ENCODE measurements at places on chromosomes 3 and 15.
A peak's percentile ranks its signal among the peaks of the same experiment; 100 is the strongest.

DNA sequence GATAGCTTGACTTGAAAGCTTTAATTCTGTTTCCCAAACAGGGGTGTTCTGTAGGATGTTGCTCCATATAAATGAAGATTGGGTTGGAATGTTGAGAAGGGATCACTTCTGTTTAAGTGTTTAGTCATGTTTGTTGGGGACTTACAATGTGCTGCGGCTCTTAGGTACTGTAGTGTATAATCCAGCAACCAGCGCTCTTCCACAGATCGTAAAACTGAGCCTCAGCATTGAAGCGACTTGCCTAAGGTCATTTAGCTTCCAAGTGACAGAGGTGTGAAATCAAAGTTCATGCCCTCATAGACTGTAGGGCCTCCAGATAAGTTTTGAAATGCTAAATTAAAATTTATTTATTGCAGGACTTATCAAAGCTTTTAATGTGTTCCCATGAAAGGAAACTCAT is 1.8 kb downstream of the MKRN2 start:
- no peak for DNase-seq

GRCh38 chr15:68218847-68219798 is 10.4 kb downstream of the CLN6 start:
- DNase-seq: no peak

GRCh38 chr3:150235799-150236198 is 172.3 kb upstream of the TSC22D2 start:
- DNase-seq: no peak

GRCh38 chr3:63656786-63657185 is 4.3 kb downstream of the SNTN start:
- no peak for DNase-seq

- peak; percentile 71 for DNase-seq
Measured at GRCh38 chr3:139935866-139936817, 1.2 kb downstream of the CLSTN2 start.

DNA sequence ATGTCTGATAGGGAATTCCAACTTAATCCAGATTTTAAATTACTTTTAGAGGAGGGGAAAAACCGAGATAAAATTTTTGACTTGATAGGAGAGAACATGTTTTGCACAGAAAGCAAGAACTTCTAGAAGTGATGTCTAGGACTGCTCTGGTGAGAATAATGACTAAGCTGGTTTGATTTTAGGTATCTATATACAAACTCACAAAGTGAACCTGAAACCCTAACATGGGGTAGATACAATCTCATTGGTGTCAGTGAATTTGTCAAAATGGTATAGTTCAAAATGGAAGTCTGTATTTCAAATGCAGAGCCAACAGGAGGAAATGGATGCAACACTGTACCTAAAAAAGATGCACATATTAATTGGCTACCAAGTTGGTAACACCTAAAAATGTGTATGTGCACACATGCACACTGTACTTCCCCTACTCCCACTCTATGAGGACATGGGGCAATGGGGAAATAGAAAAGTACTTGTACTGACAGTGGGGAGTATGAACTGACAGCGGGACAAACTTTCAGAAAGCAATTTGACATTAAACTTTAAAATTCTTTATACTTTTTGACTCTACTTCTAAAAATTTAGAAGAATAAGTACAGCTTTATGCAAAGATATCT is 53.0 kb downstream of the NR1I2 start:
- DNase-seq: no peak

- no peak for DNase-seq
Measured at GRCh38 chr15:53511175-53511574, 248.3 kb downstream of the WDR72 start.

GRCh38 chr3:18716821-18717220 is 291.7 kb upstream of the SATB1 start:
- no peak for DNase-seq

DNA sequence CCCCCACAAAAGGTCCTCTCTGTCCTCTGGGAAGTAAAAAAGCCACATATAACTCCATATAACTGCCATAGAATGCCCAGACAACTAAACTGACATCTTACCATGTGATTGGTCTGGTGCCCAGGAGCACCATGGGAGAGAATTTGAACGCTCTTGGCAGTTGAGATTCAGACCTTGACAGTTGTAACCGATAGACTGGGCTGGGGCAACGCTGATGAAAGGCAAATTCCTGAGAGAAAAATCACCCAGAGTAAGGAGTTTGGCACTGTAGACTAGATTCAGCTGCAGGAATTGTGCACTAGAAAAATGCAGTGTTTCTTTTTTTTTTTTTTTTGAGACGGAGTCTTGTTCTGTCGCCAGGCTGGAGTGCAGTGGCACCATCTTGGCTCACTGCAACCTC is 240.5 kb downstream of the SOX2 start:
- DNase-seq: no peak

GRCh38 chr3:6392123-6392522 is 468.8 kb upstream of the GRM7 start:
- no peak for DNase-seq

- DNase-seq: no peak
Measured at GRCh38 chr15:56767315-56767714, 34.0 kb upstream of the ZNF280D start.

DNA sequence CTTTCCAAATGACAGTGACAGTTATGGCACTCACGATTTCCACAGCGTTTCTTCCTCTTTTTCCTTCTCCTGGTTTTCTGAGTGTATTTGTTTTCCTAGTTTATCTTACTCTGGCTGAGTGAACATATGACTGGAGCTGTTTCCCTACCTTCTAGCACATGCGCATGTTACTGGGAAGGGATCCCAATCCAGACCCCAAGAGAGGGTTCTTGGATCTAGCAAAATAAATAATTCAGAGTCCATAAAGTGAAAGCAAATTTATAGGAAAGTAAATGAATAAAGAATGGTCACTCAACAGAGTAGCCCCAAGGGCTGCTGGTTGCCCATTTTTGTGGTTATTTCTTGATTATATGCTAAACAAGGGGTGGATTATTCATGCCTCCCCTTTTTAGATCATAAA is 23.8 kb downstream of the METTL6 start:
- no peak for DNase-seq

DNA sequence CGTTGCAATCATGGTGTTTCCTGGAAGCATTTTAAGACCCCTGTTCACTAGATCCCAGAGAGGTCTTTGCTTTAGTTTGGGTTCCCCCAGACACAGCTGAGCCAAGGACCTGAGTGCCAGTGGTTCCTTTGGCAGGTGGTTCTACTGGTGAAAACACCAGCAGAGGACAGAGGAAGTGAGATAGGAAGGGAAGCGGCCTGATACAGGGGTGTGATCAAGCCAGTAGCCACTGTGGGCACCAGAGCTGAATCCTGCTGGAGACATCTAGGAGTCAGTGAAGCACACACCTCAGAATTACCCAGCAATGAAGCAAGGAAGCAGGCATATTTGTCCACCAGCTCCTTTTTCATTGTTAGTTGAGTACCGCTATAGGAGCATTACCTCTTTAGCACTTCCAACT is 243.2 kb upstream of the NR2E3 start:
- DNase-seq: no peak

GRCh38 chr3:53196575-53197407 is 35.8 kb downstream of the PRKCD start:
- DNase-seq: peak; percentile 44

DNA sequence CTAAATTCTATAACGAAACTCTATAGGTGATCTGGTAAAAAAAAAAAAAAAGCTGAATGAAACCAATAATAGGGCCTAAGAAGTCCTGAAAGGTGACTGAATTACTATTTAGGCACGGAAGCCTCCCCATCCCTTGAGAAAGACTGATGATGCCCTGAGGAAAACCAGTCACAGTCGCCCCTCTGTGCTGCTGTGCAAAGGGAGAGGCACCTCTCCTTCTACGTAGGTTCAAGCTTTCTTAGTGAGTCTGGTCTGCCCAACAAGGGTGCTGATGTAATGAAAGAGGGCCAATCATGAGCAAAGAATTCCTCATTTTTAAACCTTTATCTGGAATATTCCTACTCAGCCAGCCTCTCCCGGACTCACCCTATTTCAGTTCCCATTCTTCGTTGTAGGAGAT is 11.9 kb downstream of the NPHP3 start:
- no peak for DNase-seq

DNA sequence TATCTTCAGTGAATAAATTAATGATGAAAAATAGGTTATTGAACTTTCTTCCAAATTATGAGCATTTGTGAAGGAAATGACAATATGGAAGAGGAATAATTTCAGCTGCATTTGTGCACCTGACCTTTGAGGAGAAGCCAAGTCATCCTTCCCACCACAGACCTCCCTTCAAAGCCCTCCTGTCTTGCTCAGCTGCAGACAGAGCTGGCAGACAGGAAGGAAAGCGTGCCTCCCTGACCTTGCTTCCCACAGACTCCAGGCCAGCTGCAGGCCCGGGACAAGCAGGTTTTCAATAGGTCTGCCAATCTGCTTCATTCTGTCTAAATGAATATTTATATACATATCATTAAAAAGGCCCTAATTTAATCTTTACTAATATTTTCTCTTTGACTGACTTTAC is 152.9 kb upstream of the RBMS3 start:
- no peak for DNase-seq

DNA sequence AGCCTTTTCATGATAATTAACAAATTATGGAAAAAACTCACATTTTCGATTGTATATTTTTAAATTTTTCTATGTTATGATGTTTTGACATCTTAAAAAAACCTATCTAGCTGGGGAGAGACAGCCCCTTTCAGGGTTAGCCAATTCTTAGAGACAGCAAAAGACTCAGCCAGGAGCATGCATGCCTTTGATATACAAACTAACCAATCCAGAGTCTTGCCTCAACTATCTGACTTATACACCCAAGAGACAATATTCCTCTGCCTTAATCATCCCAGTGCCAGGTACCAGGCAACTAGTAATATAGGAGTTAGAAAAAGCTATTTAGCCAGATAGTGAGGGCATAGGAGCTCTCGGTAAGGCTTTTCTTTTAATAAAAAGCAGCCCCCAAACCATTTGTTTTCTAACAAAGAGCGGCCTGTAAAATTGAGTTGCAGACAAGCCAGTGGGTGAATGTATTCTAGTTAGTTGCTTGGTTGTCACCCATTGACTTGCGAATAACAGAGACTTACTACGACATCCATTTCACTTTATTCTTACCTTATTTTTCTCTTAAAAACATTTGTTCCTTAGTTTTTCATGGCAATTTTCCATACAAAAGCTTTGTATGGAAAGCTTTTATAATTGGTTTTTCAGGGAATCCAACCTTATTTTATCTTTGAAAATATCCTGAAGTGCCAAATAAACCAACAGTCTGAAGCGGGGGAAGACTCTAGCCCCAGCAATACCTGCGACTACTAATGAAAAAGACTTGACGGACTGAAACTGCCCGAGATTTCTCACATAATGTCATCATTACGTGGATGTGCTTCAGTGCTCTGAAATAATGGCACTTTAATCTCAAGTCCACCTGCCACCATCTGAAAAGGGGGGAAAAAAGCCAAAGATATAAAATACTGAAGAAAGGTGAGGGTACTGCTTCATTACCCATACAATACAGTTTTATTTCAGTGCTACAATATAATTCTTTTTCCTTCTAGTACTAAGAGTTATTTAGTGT is 64.6 kb upstream of the ATP2C1 start:
- no peak for DNase-seq

- DNase-seq: no peak
Measured at GRCh38 chr3:50737906-50738598, 63.3 kb downstream of the DOCK3 start.

DNA sequence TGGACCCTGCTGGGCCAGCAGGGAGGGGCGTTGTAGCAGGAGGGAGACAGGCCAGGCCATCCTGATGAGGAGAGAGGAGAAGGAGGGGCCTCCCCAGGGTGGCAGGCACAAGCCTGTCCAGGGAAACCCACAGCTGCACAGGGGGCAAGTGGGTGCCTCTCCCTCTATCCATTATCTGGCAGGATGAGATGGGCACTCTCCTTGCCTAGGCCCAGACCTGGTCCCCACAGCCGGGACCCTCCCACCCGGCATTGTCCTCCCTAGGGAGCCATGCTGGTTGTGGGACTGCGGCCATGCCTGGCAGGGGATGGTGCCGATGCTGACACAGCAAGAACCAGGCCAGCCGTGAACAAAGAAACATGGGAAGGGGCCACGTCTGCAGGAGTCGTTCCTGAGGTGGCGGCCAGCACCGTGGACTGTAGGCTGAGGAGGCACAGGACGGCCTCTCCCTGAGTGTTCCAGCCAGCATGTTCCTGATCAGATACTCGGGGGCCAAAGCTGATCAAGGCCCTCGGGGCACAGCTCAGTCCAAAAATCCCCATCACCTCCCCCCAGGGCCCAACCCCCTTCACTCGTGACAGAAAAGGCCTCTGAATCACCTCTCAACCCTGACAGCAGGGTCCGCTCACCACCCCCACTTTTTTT is 19.2 kb upstream of the CYP11A1 start:
- DNase-seq: no peak

- no peak for DNase-seq
Measured at GRCh38 chr15:87753539-87753938, 503.0 kb downstream of the NTRK3 start.

DNA sequence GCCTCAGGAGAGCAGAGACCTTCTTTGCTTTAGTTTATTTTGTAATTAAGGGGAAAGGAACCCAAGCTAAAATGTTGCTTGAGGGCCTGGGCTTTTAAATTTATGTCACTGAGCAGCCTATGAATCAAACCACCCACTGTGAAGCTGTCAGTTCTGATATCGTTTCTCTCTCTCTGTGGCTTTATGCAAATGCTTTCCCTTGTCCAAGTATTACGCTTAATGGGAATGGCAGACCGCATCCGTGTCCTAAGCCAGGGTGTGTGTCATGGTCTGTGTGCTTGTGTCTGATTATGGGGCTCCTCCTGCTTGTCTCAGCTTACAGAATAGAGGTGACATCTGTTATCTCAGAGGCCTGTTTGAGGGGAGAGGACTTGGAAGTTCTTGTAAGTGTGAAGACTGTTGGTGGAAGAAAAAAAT is 82.4 kb downstream of the EBLN2 start:
- DNase-seq: peak; percentile 44
